ENCODE measurements at places on chromosomes 11 and 22. TPM values are rescaled to one million over a fixed set of nuclear protein-coding genes. Genes with fewer than 3 reads are reported as not detected.

- ATAC-seq = no peak
Measured at GRCh38 chr11:10857459-10857708, 469 bp downstream of the ZBED5 start.

Gene ABCC8
- 0.62 TPM for total RNA-seq

DNA sequence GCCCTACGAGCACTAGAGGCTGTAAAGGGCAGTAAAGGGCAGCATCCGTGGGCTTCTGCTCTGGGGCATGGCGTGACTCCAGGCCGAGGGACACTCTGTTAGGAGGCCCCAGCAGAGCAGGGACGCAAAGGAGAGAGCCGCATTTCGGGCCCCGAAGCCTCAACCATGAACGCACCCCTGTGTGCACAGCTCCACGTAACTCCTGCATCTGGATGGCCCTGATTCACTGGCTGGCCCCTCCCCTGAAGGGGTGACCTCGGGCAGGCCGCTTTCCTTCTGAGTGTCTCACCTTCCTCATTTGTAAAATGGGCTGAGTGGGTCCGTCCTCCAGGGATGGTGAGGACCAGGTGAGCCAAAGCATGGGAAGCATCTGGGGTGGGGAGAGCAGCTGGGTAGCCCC, 13.6 kb downstream of the SHISAL1 start:
- no peak for ATAC-seq

GRCh38 chr11:102007567-102008437, 39.4 kb upstream of the CFAP300 start:
- ATAC-seq = peak; percentile 60

GRCh38 chr11:70796648-70797227, 398.4 kb downstream of the CTTN start:
- ATAC-seq = no peak

GRCh38 chr11:34302046-34302921, 55.5 kb downstream of the ABTB2 start:
- ATAC-seq = no peak

GRCh38 chr22:17884893-17885292, 110.6 kb upstream of the BID start:
- ATAC-seq = no peak

GRCh38 chr22:26004477-26004876, 164.8 kb upstream of the SEZ6L start:
- no peak for ATAC-seq

Gene OTOG
- not detected for total RNA-seq

DNA sequence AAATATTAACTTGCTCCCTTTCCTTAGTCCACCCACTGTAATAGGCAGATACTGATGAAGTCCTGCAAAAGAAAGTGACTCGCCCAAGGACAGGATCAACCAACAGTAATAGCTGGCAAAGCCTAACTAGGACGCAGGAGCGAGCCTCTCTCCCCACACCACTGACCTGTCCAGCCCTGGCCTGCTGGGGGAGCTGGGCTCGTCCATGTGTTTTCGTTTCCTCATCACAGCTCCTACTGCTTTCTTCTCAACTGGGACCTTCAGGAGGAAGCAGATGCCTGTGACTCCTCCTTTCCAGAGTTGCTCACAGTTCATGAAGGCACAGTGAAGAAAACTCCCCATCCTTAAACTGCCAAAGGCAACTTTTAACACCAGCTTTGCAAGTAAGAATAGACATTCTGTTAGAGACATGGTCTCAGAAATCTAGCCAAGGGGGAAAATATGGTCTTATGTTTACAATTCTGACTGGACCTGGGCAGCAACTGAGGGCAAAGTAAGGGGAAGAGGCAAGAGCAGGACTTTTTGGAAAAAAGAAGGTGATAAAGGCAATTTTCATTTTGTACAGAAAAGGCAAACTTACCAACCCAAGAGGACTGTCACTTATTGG, 11.6 kb upstream of the GPHA2 start:
- peak; percentile 66 for ATAC-seq

Gene LRRC10B
- total RNA-seq = 0.45 TPM

GRCh38 chr11:73651661-73652045, 5.3 kb downstream of the PLEKHB1 start:
- no peak for ATAC-seq

Gene RASL10A
- not detected for total RNA-seq

DNA sequence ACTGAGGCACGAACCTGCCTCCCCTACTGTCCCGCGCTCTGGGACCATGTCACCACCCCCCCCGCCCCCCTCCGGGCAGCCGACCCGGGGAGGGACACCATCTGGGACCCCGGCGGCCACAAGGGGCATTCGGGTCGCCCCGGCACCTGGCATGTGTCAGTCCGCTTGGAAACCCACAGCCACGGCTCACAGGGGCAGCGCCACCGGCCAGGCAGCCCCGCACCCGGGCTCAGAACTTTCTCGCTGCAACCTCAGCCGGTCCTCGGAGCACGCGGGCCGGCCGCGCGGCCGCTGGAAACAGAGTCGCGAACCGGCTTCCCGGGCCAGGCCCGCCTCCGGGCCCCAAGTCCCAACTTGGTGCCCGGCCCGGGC, 159.9 kb upstream of the GRK3 start:
- ATAC-seq = no peak

Gene OR11H1
- total RNA-seq = not detected

DNA sequence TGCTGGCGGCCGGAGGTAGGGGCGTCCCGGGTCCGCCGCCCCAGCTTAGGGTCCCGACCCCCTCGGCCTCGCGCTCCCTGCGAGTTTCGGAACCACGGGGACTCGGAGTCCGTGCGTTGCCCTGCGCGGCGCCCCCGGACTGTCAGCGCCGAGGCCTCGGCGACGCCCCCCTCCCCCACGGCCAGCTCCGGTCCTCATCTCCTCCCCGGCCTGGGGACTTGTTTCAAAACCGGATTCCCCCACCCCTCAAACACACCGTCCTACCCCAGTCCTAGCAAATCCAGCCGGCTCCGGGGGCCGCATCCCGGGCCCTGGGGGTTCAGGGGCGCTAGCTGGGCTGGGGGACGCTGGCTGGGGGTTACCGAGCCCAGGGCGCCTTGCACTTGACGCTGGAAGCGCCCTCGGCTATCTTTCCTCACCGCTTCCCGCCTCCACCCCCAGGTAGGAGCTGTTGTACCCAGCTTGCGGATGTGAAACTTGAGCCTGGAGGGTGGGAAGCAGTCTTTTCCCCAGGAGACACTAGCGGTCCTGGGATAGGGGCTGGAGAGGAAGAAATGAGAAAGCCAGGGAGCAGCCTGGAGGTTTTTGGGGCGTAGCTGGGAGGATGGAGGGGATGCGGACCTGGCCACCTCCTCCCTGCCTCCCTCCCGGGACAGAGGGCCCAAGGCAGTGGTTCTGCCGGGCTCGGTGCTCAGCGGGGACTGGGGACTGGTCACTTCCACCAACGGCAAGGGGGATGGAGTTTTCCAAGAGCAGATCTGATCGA, 550 bp downstream of the FBLN1 start:
- no peak for ATAC-seq

DNA sequence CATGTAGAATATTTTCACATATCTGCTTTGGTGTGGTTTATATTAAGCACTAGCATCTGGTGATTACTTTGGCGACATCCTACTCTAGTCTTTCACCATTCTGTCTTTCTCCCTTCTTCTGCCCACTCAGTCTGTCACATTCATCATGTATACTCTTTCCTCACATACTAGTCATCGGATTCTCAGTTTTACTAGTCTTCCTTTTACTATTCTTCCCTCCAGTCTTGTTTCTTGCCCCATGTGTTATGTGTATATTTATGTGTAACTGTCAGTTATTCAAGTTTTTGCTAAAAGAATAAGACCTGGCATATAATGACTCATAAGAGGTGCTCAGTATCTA, 4.6 kb upstream of the DIXDC1 start:
- ATAC-seq = no peak

Gene ZBTB44
- 64.1 TPM for total RNA-seq

- no peak for ATAC-seq
Measured at GRCh38 chr11:1310318-1310687, 871 bp upstream of the TOLLIP start.

GRCh38 chr11:75582506-75582894, 20.4 kb downstream of the SERPINH1 start:
- ATAC-seq = no peak

GRCh38 chr22:46112405-46112804, 37.9 kb upstream of the PPARA start:
- ATAC-seq = no peak

GRCh38 chr22:48486558-48486957, 1341.1 kb downstream of the BRD1 start:
- no peak for ATAC-seq

Gene C11orf21
- total RNA-seq = 0.78 TPM

Gene SLC43A1
- total RNA-seq = 36.6 TPM

GRCh38 chr22:23705358-23705757, 14.5 kb downstream of the RGL4 start:
- no peak for ATAC-seq

GRCh38 chr11:9029422-9029821, 25.6 kb upstream of the NRIP3 start:
- no peak for ATAC-seq

DNA sequence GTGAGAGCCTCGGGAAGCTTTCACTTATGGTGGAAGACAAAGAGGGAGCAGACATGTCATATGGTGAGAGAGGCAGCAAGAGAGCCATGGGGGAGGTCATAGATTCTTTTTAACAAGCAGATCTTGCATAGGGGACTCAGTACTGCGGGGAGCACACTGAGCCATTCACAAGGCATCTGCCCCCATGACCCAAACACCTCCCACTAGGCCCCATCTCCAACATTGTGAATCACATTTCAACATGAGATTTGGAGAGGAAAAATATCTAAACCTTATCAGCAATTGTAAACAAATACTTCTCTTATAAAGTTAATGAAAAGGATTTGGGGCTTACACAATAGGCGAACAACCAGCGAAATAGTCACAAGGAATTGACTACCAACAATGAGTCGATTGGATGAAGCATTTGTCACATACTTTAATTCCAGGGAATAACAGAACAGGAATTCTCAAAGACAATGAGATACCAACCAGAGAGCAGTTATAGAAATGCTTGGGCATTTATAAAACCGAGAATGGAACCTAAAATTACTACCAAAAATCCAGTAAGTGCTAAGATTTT, 7.3 kb downstream of the DDI1 start:
- no peak for ATAC-seq
